Chondrocyte (in vitro differentiated cells): ENCODE measurements at places on chromosomes 13 and 19. TPM values are rescaled to one million over a fixed set of nuclear protein-coding genes. Genes with fewer than 3 reads are reported as not detected.

ZNF577 gene
- 11.2 to 17.4 TPM (median 11.2 TPM) in 3 replicates for total RNA-seq

GRCh38 chr13:42625611-42626010 lies 51.7 kb downstream of the TNFSF11 start:
- DNase-seq, result no peak

DNA sequence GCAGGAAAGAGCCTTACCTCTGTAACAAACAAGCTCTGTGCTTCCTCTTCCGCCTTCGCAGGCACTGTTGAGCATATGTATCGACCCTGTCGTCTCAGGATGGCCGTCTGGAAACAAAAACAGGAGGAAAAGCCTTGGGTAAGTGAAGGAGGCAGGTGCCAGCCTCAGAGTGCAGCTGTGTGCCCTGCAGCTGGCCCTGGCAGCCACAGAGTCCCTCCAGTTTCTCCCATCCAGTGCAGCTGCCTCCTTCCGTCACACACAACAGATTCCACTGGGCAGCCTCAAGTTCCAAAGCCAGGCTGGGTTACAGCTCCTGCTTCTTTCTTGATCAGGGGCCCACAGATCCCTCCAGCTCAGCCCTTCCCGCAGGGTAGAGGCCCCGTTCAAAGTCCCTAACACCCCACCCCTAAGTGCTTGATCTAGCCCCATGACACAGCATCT lies 47.7 kb downstream of the DOCK9 start:
- DNase-seq, result no peak

DNA sequence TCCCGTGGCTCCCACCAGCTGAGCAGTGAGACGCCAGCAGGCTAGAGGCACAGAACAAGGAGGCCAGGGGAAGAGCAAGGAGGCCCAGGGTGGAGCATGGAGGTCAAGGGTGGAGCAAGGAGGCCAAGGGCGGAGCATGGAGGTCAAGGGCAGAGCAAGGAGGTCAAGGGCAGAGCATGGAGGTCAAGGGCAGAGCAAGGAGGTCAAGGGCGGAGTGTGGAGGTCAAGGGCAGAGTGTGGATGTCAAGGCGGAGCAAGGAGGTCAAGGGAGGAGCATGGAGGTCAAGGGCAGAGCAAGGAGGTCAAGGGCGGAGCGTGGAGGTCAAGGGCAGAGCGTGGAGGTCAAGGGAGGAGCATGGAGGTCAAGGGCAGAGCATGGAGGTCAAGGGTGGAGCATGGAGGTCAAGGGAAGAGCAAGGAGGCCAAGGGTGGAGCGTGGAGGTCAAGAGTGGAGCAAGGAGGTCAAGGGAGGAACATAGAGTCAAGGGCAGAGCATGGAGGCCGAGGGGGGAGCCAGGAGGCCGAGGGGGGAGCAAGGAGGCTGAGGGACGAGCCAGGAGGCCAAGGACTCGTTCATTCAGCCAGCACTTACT lies 27.7 kb downstream of the DPF1 start:
- no peak for DNase-seq

DNA sequence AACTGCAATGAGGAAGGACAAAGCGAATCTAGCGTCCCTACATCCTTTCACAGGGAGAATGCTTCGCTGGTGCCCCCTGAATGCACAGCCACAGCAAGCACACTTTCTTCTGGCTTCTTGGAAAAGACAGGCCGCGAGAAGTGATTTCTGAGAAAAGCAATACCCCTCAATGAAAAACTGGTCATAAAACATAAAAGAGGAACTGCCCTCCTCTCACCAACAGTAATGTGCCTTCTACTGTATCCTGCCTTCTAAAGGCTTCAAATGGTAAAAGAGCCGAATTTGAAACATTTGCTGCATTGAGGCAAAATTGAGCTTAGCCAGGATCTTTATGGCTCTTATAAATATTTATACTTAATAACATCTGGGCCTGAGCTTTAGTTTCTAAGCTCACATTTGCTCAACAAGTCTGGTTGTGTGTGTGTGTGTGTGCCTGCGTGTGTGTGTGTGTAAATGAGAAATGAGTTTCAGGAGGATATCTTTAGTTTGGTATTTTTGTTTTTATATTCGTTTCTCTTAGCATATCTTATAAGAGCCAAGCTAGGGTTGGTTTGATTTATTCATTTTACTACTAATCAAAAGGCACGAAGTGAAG lies 246.1 kb upstream of the MAB21L1 start:
- DNase-seq, result no peak

LILRB2 gene
- not detected in 3 replicates for total RNA-seq

GRCh38 chr13:80840316-80840976 lies 499.5 kb upstream of the SPRY2 start:
- DNase-seq, result no peak

GRCh38 chr13:111314852-111315251 lies 5.6 kb upstream of the TEX29 start:
- no peak for DNase-seq

CRX gene
- total RNA-seq, result not detected in 3 replicates

GRCh38 chr19:3801412-3802096 lies 15.4 kb upstream of the MATK start:
- no peak for DNase-seq

ANKRD24 gene
- 0.47 to 1.3 TPM (median 0.92 TPM) in 3 replicates for total RNA-seq

C19orf85 gene
- not detected in 3 replicates for total RNA-seq

RXFP2 gene
- total RNA-seq, result not detected in 3 replicates

GRCh38 chr13:24160458-24161009 lies at the start of gene SPATA13:
Gene SPATA13 (plus strand): TSS chr13:24160720. CDS start chr13:24222930, 62,210 bp downstream.
- DNase-seq, result peak; percentile 96

DNA sequence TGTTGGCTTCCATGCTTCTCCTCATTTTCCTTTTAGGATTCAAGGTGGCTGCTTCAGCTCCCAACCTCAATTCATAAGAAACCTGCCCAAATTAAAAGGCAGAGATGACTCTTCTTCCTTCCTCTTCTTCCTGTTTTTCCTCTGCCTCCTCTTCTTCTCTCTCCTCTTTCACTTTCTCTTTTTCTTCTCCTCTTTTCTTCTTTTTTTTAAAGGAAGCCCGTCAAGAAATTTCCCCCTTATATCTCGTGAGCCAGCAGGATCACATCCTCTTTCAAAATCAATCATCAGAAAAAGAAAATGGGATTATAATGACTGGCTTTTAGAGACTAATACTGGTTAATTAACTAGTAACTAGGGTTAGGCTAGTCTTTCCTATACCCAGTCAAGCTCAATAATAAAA lies 220.3 kb downstream of the NBEA start:
- no peak for DNase-seq

- DNase-seq, result no peak
These were observed 949 bp upstream of the ZNF260 start for GRCh38 chr19:36528921-36529518.

GRCh38 chr13:114155926-114156883 lies 22.9 kb upstream of the CFAP97D2 start:
- no peak for DNase-seq

KIR2DL1 gene
- total RNA-seq, result not detected in 3 replicates

- DNase-seq, result no peak
These were observed 29.3 kb upstream of the MYCBP2 start for GRCh38 chr13:77356155-77356554.

ZNF541 gene
- total RNA-seq, result not detected in 3 replicates

DNA sequence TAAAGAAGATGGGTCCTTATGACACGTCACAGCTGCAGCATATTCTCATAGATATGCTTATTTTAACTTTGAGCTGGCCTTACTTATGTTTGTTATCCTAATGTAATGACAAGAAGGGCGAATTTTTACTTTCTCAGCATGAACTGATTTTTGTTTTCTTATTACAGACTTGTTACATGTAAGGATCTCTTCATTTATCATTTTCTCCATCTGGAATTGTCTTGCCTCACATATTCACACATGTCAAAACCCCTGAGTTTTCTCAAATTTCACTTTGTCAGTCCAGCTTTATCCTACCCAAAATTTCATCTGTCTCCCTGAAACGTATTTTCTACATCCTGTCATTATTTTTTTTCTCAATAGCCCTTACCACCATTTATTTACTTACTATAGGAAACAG lies 1774.0 kb upstream of the PRR20A start:
- no peak for DNase-seq

- no peak for DNase-seq
These were observed 4.0 kb upstream of the ZNF701 start for GRCh38 chr19:52566121-52566520.

PEG3 gene
- not detected in 3 replicates for total RNA-seq

- no peak for DNase-seq
These were observed 5.4 kb upstream of the ZNF491 start for GRCh38 chr19:11792942-11793341.

DNA sequence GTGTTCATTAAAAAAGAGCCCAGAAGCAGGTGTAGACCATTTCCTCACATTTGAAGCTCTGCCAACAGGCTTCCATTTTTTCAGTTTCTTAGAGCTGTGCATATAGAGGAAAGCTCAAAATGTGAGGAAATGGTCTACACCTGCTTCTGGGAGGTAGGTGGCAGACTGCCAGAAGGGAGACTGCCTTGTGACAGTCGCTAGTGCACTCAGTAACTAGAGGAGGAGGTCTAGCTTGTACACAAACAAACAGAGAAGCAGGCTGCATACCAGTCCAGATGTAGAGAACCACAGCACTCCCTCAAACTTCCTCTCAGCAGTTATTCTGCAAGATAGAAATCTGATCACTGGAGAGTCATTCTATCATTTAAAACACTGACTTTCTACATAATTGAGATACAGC lies 800.2 kb downstream of the EFNB2 start:
- DNase-seq, result no peak

- no peak for DNase-seq
These were observed 229.7 kb downstream of the KCTD12 start for GRCh38 chr13:76656500-76656899.

GRCh38 chr13:76703216-76703615 lies 183.0 kb downstream of the KCTD12 start:
- no peak for DNase-seq

- no peak for DNase-seq
These were observed 59.0 kb upstream of the FARP1 start for GRCh38 chr13:98083936-98084335.

HIPK4 gene
- total RNA-seq, result 0.20 to 0.53 TPM (median 0.46 TPM) in 3 replicates

DNA sequence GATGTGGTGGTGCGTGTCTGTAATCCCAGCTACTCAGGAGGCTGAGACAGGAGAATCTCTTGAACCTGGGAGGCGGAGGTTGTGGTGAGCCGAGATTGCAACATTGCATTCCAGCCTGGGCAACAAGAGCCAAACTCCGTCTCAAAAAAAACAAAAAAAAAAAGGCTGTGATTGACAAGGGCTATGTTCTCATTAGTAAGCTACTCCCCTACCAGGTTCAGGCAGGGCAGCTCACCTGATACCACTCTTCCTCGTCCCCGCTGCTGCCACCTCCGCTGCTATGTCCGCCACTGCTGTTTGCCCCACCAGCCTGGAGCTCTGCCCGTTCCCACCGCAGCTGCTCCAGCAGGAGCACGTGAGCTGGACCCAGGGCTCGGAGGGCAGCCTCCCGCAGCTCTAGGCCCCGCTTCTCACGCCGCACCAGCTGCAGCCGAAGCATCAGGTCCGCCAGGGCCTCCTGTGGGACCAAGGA lies 9.4 kb downstream of the USHBP1 start:
- DNase-seq, result no peak

GRCh38 chr19:39030854-39031367 lies 1.4 kb downstream of the FBXO27 start:
- no peak for DNase-seq

DNA sequence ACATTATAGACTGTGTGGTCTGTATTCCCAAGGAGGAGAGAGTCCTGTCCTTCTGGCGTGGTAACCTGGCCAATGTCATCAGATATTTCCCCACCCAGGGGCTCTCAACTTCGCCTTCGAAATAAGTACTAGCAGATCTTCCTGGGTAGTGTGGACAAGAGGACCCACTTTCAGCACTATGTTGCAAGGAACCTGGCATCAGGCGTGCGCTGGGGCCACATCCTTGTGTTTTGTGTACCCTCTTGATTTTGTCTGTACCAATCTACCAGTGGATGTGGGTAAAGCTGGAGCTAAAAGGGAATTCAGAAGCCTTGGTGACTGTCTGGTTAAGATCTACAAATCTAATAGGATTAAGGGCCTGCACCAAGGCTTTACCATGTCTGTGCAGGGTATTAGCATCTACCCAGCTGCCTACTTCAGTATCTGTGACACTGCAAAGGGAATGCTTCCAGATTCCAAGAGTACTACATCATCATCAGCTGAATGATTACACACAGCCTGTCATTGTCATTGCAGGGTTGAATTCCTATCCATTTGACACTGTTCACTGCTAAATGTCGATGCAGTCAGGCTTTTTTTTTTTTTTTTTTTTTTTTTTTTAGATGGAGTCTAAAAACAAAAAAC lies 148.0 kb downstream of the PRR20E start:
- no peak for DNase-seq

DNA sequence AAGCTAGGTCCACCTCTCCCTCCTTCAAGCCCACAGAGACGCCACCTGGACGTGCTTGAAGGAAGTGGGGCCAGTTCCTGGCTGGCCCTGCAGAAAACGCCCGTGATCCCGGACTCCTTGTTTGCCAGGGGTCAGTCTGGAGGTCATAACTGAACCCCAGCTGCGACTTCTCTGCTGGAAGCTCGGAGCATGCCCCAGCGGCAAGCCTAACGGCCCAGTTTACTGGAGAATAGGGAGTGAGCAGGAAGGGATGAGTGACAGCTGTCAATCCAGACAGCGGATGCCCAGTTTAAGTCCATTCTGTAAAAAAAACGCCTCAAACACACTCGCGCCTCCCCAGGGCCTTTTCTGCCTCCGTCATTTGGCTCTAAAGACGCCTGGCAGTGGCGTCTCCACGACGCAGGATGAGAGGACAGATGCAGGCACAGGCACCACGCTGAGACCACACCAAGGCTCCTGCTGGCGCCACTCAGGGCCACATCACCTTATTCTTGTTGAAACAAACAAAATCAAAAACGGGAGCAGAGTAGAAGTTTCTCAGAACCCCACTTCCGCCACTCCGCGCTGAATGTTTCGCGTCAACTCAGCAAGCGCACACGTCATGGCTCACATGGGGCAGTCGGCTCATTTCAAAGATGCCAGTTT lies 57.6 kb downstream of the RASA3 start:
- peak; percentile 66 for DNase-seq

DNA sequence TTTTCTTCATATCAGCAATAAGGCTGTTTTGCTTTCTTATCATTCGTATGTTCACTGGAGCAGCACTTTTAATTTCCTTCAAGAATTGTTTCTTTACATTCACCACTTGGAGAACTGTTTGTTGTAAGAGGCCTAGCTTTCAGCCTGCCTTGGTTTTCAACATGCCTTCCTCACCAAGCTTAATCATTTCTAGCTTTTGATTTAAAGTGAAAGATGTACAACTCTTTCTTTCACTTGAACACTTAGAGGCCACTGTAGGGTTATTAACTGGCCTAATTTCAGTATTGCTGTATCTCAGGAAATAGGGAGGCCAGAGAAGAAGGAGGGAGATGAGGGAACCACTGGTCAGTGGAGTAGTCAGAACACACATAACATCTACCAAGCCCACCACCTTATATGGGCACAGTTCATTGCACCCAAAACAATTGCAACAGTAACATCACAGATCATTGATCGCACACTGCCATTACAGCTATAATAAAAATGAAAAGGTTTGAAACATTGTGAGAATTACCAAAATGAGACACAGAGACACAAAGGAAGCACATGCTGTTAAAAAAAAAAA lies 181.4 kb upstream of the TUBA3C start:
- DNase-seq, result no peak

DNA sequence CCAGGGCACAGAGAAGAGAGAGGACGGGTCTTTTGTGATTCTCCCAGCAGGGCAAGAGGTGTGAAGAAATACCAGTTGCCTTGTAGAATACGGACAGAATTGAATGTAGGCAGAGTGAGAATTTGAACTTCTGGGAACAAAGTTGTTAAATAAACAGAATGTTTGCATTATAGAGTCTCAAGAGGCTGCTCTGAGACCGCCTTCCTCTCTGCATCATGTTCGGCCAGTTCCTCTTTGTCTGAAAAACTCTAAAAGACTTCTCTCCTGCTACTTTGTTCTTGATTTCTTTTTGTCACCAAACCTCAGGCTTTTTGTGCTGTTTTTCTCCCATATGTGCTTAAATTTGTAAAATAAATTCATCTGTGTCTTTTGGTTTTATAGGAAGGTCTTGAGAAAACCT lies 256.4 kb downstream of the DLEU7 start:
- DNase-seq, result no peak
